Left lobe of liver (tissue), 2 donors: ENCODE measurements at places on chromosomes 2 and 18.
A peak's percentile ranks its signal among the peaks of the same experiment; 100 is the strongest.

DNA sequence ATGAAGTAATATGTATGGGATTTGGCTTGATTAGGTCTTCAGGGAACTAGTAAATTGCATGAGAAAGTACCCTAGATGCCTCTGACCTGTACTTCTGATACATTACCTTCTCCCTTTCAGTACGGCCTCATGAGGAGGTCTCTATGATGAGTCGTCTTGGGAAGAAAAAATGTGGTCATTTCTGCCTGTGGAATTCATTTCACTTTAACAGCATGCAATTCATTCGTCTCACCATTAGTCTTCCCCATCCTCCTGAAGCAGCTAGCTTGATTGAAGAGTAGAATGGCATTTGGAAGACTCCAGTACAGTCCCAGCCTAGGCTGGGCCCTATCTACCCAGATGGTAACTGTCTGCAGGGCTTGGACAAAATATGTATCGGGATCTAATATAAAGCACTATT is 52.2 kb downstream of the TMX3 start:
- DNase-seq: no peak

GRCh38 chr2:172072303-172072702 is 13.0 kb upstream of the DLX1 start:
- no peak for DNase-seq

GRCh38 chr18:23587220-23587642 is 925 bp upstream of the NPC1 start:
- DNase-seq: no peak

DNA sequence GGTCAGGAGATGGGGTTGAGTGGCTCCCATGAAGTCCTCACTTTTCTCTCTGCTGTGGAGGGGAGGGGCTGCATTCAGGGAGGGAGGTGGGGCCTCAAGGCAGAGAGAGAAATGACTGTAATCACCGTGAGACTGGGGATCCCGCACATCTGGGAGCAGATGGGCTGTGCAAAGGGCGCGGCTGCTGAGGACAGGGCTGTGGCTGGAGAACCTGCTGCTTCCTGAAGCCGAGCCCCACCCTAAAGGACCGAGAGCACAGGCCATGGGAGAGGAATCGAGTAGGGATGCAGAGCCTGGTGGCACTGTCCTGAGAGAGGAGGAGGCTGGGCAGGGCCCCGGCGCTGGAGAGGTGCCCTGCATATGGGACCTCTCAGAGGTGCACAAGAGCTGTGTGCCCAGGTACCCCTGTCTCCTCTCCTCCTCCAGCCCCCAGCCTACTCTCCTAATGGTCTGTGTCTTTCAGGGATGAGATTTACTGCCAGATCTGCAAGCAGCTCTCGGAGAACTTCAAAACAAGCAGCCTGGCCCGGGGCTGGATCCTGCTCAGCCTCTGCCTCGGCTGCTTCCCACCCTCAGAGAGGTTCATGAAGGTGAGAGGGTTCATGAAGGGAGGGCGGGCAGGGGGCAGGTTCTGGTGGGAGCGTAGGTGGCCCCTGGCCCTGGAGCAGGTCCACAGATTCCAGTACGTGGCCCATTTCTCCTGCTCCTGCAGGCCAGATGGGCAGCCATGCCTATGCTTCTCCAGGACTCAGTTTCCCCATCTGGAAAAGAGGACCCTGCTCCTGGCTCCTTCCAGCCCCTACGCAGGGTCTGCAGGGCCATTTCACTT is 25.9 kb upstream of the GPR17 start:
- peak; percentile 40 for DNase-seq

DNA sequence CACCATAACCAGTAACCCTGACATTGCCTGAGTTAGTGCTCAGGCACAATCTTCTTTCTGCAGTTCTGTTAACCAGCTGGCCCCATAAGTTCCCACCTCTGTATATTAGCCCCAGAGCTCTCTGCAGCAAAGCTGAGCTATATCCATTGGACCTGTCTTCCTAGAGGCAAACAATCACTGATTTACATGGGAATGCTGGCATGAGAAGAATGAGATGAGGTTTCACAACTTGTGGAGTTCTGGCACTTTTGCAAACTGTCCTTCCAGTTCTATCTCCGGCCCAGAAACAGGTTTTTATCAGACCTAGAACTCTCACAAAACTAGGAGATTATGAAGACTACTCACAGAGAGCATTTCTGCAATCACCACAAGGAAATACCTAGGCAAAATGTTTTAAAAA is 7.9 kb upstream of the CCBE1 start:
- no peak for DNase-seq

DNA sequence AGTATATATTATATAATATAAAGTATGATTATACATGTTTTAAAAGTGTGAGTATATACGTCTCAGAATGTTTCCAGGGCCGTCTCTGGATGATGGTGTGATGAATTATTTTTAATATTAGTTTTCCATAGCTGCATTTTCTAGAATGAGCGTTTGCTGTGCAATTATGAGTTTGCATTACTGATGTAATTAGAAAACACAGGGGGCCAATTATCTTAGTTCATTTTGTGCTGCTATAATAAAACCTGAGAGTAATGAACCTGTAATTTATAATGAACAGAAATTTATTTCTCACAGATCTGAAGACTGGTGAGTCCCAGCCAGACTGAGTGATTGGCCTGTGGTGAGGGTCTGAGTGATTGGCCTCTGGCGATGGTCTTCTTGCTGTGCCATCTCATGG is 4.0 kb upstream of the HJURP start:
- DNase-seq: no peak

- DNase-seq: no peak
Measured at GRCh38 chr2:86704459-86704971, 15.6 kb upstream of the RMND5A start.

DNA sequence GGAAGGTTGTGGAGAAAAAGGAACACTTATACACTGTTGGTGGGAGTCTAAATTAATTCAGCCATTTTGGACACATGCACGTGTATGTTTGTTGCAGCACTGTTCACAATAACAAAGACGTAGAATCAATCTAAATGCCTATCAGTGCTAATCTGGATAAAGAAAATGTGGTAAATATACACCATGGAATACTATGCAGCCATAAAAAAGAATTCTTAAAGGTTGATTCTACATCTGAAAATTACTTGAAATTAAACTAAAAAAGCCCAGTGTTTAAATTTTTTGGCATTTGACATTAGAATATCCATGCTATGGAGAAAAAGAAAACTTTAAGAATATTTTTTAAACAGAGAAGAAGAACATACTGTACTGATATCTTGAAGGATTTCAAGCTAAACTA is 84.0 kb downstream of the BMPR2 start:
- no peak for DNase-seq

- DNase-seq: no peak
Measured at GRCh38 chr18:10036479-10036878, 122.7 kb downstream of the VAPA start.

DNA sequence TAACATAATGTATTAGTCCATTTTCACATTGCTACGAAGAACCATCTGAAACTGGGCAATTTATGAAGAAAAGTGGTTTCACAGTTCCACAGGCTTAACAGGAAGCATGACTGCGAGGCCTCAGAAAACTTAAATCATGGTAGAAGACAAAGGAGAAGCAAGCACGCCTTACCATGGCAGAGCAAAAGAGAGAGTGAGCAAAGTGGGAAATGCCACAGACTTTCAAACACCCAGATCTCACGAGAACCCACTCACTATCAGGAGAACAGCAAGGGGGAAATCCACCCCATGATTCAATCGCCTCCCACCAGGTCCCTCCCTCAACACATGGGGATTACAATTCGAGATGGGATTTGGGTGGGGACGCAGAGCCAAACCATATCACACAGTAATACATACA is 22.5 kb downstream of the PIGN start:
- DNase-seq: no peak

GRCh38 chr2:136221026-136221425 is 103.1 kb upstream of the CXCR4 start:
- no peak for DNase-seq

- DNase-seq: no peak
Measured at GRCh38 chr18:74906184-74906583, 302.8 kb downstream of the PTGR3 start.

- DNase-seq: no peak
Measured at GRCh38 chr2:37414470-37414949, 70.1 kb downstream of the QPCT start.

- DNase-seq: no peak
Measured at GRCh38 chr2:101151859-101152271, 683 bp upstream of the TBC1D8 start.

DNA sequence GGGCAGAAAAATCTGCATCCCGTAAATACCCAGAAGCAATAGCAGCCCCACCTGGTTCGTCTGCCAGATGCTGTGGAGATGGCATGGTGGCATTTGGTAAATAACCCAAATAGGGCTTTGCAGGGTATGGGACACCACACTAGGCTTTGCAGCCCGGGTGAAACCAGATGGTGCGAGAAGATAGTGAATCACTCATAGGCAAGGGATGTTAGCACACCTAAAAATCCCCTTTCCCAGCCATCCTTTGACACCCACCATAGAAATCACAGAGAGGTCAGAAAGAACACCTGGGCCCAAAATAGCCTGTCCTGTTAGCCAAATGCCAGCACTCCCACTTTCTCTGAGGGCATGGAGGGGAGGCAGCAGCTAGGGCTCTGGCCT is 47.6 kb downstream of the BCL11A start:
- DNase-seq: no peak

- DNase-seq: no peak
Measured at GRCh38 chr2:239378021-239378917, 22.6 kb downstream of the HDAC4 start.

DNA sequence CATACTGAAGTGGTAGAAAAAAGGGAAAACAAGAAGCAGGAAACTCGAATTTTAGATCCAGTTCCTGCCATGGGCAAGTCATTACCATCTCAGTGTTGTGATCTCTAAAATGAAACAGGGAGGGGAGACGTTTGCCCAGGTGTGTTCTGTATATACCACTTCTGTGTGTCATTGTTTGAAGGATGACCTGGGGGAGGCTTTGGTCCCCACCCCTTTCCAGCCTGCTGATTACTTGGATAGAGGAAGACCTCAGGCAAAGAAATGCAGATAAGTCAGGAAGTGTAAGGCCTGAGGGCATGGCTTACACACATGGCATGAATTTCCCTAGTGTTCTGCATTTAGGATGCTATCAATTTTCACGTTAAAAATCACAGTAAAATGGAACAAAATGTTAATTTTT is 205.2 kb upstream of the CXCR4 start:
- no peak for DNase-seq
